ENCODE measurements at places on chromosomes 4 and X.

DNA sequence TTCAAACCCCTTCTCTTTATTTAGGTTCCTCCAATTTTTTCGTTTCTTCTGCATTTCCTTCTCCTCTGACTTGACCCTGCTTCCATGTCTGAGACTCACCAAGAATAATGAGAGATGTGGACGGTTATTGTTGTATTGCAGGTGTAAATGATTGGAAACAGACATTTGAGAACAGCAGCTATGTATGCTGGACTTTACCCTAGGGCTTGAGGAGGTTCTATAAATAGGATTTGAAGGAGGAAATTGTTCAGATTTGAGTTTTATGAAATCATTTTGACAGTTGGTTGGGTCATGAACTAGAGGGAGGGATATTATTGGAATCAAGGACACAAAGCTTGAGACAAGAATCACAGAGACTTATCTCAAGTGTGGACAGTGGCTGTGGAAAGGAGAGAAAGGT lies 614.6 kb upstream of the CPEB2 start:
- no peak for DNase-seq

GRCh38 chrX:53239474-53239873 lies 14.5 kb upstream of the KDM5C start:
- DNase-seq, result no peak

GRCh38 chr4:11507920-11508319 lies 79.2 kb upstream of the HS3ST1 start:
- no peak for DNase-seq

DNA sequence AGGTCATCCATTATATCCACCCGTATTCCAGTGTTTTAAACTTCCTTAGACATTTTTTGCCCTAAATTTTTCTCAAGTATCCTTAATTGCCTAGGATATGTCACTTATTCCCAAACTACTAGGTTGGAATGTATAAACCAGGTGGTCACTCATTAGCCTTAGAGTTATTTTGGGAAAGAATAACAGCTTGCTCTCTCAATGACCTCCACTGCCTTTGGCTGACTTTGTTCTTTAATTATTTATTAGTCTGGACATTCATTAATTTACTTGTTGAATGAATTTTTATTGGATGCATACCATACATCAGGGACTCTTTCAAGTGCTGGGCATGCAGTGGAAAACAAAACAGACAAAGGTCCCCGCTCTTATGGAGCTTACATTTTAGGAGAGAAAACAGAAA lies 609.3 kb upstream of the IGFBP7 start:
- DNase-seq, result no peak

GRCh38 chr4:186036976-186037581 lies 31.9 kb upstream of the TLR3 start:
- DNase-seq, result no peak

DNA sequence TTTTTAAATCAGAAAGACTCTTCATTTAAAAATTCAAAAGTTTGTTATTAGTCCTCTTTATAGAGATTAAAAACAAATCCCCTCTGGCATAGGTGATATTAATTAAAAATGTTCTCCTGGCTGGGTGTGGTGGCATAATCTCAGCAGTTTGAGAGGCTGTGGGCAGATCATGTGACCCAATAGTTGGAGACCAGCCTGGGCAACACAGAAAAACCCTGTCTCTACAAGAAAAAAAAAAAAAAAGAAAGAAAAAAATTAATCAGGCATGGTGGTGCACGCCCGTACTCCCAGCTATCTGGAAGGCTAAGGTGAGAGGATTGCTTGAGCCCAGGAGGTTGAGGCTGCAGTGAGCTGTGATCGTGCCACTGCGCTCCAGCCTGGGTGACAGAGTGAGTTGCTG lies 38.9 kb downstream of the RASGEF1B start:
- DNase-seq, result no peak

DNA sequence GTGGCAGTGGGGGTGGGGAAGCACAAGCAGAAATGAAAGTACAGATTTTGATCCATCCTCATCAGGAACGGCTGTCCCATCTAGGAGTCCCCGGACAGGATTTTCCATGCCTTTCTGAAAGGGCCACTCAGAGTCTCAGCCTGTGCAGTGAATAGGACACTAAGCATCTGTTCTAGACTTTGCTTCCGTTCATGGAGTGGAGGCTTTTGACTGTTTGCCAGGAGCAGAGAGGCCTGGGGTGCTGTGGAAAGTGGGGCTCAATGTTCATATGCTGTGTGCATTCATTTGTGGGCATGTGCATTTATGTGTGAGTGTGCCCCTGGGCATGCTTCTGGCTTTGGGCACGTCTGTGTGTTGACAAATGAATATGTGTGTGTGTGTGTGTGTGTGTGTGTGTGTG lies 25.6 kb upstream of the MAMLD1 start:
- DNase-seq, result no peak

DNA sequence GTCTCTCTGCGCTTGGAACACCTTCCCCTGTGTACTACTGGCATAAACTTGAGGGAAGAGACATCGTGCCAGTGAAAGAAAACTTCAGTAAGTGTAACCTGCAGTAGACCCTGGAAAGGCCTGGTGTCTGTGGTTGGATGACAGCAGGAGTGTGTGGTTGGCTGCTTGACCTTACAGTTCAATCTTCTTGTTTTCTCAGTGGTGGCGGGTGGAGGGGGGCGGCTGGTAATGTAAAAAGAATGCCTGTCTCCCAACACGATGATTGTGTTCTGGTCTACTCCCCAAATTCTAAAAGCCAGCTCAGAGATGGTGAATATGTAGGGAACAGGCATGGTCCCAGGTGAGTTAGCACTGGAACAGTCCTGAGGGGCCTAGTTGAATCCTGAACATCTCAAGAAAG lies 18.6 kb downstream of the PSMD10 start:
- DNase-seq, result no peak

DNA sequence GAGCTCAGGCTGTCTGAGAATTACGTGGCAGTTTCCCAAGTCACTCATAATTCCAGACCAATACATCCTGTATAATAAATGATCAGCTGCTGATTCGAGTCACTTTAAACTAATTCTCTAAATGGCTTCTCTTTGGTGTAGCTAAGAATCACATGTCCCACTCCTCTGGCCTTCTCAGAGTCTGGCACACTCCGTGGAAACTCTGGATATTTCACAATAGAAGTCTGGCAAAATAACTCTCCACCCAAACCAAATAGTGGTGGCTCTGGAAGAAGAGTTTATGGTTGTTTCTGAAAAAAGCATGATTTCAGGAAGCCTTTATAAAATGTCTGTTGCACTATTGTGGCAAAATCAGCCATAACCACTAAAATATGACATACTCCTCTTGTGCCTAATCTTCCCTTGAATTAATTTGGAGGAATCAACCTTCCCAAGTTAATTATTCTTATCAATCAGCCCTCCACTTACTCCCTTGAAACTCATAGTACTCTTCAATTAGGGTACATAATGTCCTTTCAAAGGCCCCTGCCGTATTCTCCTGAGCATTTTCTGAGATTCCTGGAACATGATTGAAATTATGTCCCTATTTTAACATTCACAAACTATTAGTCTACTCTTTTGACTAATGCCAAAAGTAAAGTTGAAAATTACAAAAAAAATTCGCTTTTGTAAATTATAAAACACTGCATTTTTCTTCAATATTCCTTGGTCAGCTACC lies 991.6 kb downstream of the FAT4 start:
- DNase-seq, result no peak

DNA sequence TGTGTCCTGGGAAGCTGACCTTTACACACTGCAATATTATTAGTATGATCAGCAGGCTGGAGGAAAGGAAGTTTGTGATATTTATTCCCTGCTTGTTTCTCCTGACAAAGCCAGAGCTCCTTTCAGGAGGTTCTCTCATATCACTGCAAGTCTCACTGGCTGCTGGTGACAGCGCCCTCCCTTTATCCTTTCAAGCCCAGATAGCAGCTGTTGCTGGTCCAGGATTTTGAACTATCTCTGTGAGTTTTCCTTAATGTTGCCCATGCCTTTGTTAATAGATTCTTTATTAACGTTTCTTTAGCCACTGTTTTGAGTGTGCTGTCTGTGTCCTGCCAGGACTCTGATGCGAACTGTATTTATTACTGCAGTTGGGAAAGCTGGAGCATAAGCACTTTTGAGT lies 518.7 kb downstream of the C4orf33 start:
- DNase-seq, result no peak

DNA sequence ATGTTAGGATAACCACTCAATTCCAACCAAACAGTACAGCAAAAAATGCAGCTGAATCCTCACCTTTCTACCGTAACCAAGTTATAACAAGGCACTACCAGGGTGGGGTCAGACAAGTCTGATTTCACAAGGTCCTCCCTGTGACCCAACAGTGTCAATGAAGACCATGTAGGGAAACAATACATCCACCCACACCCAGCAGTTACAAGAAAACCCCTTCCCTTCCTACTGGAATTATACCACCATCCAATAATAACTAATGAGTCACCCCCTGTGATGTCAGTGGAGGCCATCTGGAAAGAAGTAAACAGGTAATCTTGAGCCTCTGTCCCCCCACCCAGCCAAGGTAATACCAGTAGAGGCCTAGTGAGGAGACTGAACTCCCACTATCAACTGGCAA lies 117.6 kb downstream of the FGF16 start:
- no peak for DNase-seq

- no peak for DNase-seq
Observed at GRCh38 chr4:99624141-99624719, 33.4 kb downstream of the C4orf54 start.

DNA sequence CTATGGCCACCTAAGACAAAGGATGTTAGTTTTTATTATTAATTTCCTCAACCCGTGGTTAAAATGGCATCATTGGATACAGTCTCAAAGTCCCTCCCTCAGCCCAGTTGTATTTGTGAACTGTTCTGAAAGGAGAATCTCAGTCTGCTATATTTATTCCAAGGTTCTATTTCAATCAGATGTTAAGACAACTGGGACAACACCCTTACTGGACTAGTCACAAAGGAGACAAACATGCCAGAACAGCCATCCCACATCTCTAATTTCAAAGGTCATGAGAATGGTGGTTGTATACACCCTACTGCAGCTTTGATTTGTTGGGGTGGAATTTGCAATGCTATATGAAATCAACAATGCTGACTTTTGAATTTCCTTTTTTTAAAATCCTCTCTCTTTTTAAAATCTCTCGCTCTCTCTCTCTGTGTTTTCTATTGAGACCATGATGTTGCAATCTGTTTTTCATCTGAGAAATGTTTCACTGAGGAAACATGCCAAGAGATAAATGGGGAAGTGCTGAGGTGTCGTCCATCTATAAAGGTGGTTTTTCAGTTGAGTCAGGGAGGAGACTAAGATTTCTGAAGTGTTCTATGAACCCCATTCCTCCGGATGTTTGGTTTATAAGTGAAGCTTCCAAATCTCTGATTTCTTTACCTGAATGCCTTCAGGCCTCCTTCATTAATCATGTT lies 201.5 kb upstream of the GATB start:
- DNase-seq, result no peak

DNA sequence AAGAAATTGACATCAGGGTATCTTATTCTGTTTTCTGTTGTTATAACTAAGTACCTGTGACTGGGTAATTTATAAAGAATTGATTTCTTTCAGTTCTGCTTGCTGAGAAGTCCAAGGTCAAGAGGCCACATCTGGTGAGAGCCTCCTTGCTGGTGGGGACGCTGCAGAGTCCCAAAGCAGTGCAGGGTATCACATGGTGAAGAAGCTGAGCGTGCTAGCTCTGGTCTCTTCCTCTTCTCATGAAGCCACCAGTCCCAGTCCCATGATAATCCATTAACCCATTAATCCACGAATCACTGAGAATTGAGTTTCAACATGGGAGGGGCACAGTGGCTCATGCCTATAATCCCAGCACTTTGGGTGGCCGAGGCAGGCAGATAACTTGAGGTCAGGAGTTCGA lies 18.0 kb downstream of the RBMX start:
- DNase-seq, result no peak

- DNase-seq, result no peak
Observed at GRCh38 chr4:91147067-91147466, 1019.9 kb downstream of the CCSER1 start.

GRCh38 chr4:42843694-42844093 lies 48.8 kb upstream of the GRXCR1 start:
- no peak for DNase-seq

DNA sequence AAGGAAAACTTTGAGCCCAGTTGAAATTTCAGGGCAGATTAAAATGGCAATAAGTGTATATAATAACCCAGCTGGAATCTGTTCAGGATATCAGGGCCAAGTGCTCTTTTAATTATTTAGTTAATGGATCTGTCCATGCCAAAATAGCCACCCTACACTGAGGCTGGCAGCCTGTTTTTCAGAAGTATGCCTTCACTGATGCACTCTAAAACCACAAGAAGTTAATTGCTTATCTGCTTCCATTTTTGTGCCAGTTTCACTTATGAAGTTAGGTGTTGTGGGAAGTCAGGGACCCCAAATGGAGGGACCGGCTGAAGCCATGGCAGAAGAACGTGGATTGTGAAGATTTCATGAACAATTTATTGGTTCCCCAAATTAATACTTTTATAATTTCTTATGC lies 960.3 kb downstream of the C4orf33 start:
- DNase-seq, result no peak

DNA sequence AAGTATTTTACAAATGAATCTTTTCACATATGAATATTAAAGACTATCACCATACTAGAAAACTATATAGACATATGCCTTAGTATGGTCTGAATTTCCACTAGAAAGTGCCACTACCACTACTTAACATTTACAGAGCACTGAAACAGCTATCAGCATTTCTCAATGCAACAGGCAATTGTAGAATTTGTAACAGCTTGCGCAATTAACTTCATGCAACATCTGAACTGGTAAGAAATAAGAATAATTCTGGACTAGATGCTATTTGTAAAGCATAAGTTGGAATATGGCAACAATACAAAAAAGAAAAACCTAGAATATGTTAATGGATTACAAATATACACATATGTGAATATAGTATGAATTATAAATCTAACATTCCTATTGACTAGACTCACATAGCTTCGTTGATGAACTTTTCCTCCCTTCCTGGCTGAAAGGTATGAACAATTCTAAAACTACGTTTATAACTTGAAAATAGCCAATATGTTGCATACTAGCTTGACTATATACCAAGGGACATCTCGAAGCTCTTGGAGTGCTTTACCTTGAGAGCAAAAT lies 82.0 kb downstream of the ATP8A1 start:
- no peak for DNase-seq

Measured in stimulated activated CD4-positive, alpha-beta T cell treated with anti-CD3 and anti-CD28 coated beads, TNF-alpha, amount 100 ng/mL, for 1 hour (primary cell).